ENCODE measurements at places on chromosomes 7 and 10. TPM values are rescaled to one million over a fixed set of nuclear protein-coding genes. Genes with fewer than 3 reads are reported as not detected.

DNA sequence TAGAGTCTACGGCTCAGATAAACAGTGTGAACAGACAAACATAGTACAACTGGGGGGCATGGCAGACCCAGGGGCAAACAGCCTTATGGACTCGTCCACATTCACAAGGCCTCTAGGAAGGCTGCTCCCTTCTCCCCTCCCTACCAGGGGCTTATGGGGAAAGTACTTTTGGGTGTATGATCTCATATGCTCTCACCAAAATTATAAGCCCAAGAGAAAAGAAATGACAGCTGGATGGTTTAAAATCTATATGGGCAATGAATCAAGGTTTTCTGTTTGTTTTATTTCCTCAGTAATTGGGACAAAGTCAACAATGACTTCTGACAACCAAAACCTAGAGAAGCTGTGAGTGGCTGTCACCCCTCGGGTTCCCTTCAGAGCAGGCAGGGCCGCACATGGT, 144.4 kb downstream of the PKD1L1 start:
- no peak for DNase-seq

DNA sequence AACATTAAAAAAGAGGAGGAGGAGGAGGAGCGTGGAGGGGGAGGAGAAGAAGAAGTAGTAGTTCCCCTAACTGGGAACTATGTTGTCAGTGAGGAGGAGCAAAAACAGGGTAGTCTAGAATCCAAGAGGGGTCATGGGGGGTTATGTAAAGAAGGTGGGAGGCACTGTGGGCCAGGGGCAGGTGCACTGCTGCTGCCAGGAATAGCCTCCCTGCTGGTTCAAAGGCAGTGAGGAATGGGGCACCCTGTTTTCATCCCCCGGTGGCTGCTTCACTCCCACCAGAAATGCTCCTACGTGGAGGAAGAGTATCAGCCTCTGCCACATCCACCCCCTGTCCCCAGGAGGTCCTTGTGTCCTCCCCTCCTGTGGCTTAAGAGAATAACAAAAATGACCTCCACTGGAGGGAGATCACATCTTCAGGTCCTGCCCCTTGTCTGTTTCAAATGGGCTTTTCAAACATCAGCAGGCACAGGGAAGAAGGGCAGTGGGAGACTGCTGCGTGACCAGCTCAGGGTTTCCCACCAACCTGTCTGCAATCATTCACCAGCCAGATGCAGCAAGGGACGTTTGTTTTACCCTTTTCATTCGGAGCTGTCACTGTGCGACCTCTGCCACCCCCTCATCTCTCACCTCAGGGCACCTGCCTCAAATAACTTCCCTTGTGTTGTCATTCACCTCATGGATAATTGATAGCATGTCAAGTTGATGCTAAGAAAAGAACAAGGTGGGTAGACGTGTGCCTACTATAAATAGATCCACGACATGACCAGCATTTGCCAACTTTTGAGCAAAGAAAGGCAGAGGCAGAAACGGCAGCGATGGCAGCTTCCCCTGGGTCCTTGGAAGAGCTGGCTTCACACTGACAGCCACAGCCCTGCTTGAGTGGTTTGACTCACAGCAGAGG, 92.6 kb downstream of the DGKI start:
- peak; percentile 31 for DNase-seq

Gene SEMA4G
- total RNA-seq, result 7.0 TPM

Gene CC2D2B
- total RNA-seq, result 0.30 TPM

- no peak for DNase-seq
Measured at GRCh38 chr7:101166909-101167644, 1.7 kb upstream of the VGF start.

DNA sequence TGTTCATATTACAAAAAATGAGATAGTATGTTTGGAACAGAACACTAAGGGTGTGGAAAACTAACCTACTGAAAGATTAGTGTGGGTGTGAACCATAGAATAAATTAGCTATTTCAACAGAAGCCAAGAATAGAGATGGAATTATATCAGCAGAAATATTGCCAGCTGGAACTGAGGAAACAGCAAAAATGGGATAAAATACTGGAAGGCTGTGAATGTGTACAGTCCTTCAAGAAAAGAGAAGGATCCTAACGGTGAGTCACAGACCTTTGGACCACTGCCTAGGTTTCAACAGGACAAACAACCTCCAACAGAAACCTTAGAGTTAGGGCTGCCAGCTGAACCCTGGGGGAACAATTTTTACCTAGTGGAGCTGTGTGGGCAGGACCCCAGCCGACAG, 395.0 kb downstream of the ZWINT start:
- peak; percentile 8 for DNase-seq

Gene PTPN20
- 9.5 TPM for total RNA-seq

Gene ASB4
- total RNA-seq, result not detected

Gene DPP6
- total RNA-seq, result 0.05 TPM

DNA sequence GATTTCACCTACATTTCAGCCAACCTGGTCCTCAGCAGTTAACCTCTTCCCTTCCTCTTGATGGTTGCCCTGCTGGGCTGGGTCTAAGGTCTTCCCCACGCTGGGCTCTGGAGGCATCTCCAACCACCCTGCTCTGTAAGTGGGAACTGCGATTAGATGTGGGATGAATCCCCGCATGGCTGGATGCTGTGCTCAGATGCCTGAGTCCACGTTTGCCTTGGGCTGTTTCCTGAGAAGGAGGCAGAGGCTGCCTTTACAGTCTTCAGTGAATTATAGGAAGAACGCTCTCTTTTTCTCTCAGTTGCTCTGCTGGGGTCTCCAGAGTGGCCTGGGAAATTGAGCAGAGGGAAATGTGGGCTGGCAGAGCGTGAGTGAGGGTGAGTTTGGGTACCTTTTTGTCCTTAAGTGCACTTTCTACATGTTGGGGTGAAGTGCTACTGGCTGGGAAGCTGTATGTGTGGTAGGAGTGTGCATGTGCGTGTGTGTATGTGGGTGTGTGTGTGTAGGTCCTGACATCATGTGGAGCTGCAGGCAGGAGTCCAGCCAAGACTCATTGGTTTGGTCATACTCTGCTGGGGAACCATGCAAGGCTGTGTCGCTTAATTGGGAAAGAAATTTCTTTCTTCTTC, 1.5 kb downstream of the GIMAP8 start:
- DNase-seq, result no peak

Measured in renal cortical epithelial cell (primary cell).